ENCODE measurements at places on chromosomes 5 and 9.

DNA sequence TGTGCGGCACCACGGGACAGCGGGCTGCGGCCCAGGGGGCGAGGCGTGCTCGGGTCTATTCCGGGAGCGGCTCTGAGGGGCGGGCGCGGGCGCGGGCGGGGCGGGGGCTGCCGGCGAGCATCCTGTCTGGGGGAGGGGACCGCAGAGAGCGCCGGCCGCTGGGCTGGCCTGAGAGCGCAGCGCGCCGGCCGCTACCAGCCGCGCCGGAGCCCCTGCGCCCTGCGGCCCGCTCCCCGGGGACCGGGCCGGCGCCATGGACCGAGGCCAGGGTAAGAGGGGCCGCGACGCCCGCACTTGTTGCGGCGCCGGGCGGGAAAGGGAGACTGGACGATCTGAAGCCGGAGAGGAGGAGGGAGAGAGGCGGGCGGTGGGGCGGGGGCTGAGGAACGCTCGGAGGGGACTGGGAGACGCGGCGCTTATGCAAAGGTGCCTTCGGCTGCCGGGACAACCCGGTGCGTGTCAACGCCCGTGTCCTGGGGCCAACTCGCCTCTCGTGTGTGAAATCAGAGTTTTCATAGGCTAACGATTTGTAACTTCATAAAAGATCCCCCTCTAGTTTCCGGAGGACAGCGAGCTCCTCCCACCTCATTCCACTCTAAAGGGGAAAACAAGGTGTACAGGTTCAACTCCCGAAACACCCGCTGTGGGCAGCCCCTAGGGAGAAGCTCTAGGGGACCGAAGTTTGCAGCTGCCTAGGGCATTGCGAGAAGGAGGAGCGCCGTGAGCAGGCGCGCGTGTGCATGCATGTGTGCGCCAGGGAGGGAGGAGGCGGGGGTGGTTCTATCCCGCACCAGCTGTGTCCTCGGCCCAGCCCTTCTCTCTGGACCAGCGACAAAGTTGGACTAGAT, at the start of gene AFAP1L1:
AFAP1L1 (plus strand) TSS at position 144 of the 848 bp plus-strand sequence; CDS start at position 254, 110 bp downstream.
- peak; percentile 51 for DNase-seq

- DNase-seq: no peak
Measured at GRCh38 chr9:135067096-135067710, 20.3 kb upstream of the OLFM1 start.

GRCh38 chr9:111050819-111051218, 12.5 kb upstream of the LPAR1 start:
- DNase-seq: no peak

- DNase-seq: no peak
Measured at GRCh38 chr9:125822902-125823301, 75.7 kb downstream of the PBX3 start.

- no peak for DNase-seq
Measured at GRCh38 chr9:130824643-130825350, 10.3 kb upstream of the ABL1 start.

- peak; percentile 90 for DNase-seq
Measured at GRCh38 chr9:130940693-130941576, 1.9 kb upstream of the FIBCD1 start.

DNA sequence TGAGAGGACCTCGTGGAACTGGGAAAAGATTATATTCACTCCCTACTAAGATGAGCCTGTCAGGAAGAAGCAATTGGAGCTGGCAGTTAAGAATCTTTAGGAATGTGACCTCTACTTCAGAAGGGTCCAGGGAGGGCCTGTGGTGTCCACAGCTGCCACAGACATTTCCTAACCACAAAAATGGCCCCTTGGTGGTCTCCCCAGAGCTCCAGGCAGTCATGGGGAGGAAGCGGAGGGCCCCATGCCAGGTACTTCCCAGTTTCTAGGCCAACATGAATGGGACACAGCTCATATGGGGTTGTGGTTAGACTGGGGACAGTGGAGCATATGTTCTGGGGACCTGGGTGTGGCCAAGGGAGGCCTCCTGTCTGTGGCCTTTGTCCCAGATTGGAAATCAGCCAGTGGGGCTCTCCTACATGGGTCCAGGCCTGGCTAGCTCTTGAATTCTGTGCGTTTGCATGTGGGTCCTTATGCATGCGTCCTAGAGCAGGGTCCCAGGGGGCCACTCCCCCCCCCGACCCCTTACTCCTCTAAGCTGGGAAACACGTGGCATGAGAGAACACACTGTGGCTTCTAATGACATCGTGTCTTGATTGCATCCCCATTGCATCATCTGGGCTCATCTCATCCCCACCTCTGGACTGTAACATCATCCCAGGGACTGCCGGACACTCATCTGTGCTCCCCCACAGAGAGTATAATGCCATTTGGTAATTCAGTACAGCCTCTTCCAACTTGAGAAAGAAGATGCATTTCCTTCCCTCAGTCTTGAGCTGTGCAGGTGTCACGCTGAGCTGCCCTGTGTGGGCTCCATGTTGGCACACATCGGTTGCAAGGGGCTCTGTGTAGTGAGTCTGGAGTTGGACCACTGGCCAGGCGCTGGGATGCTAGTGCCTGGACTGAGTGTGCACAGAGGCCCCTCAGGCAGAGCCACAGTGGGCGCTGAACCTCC, 31.3 kb downstream of the IRF1 start:
- DNase-seq: no peak

DNA sequence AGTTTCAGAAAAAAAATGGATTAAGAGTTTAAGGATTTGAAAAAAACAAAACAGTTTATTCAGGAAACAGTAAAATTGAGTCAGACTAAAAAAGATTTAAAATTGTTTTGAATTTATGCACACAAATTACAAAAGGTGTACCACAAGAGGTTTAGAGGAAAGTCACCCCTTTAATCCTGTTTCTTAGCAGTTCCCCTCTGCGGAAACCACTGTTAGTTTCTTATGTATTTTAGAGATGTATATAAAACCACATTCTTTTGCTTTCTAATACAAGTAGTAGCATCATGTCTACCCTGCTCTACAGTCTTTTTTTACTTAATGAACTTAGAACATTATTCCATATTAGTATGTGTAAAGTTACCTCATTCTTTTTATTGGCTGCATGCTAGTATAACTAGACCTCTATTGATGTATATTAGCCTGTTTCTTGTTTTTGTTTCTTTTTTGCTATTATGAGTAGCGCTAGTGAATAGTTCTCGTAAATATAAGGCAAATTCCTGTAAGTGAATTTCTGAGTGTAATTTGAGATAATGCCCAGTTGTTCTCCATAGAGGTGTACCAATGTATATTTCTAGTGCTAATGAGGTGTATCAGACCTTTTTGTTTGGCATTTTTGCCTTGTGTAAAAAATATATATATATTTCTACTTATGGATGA, 20.0 kb downstream of the GPBP1 start:
- DNase-seq: no peak

GRCh38 chr9:99822109-99822805, 572 bp downstream of the NR4A3 start:
- no peak for DNase-seq

- DNase-seq: peak; percentile 32
Measured at GRCh38 chr9:89352874-89353649, 34.8 kb downstream of the SECISBP2 start.

DNA sequence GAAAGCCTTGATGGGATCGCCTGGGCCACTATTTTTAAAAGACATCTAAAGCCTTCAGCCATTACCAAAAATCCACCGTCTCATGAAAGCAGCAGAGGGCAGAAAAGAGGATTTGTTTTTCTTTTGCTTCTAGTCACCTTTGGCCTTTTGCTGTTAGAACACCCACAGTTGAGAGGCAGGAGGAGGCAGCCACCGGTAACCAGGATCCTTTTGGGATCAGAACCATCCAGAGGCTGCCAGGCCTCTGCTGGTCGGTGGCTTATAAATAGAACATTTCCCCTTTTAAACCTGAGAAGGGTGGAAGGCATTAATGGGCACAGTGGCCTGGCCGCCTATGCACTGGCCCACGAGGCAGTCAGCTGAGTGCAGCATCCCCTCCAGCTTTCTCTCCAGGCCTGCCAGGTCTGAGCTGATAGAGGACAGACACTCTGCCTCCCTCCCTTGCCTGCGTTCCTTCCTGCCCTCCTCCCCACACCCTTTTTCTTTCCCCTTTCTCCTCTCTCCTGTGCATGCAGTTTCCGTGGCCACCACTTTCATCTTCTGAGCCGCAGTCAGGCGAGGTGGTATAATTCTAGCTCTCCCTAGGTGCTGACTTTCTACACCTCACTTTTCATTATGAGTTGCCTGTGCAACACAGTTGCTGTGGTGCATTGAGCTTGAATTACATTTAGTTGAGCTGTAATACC, 253.4 kb downstream of the ARHGAP26 start:
- DNase-seq: no peak

DNA sequence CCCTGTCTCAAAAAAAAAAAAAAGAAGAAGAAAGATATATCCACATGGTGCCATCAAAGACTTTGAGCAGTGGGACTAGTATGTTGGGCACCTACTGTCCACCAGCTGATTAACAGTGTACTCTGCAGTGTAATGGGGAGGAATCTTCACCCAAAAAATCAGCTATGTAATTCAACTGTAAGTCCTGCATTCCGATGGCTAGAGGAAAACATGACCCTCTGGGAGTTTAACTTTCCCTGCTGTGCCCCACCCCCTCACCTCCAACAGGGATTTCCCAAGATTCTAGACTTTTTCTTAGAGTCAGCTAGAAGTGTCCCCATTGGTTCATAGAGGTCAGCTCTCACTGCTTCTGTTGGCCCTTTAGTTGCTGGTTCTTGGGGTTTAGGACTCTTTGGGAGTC, 221.2 kb upstream of the CLINT1 start:
- no peak for DNase-seq

GRCh38 chr9:16262477-16263261, 607.8 kb downstream of the BNC2 start:
- no peak for DNase-seq

DNA sequence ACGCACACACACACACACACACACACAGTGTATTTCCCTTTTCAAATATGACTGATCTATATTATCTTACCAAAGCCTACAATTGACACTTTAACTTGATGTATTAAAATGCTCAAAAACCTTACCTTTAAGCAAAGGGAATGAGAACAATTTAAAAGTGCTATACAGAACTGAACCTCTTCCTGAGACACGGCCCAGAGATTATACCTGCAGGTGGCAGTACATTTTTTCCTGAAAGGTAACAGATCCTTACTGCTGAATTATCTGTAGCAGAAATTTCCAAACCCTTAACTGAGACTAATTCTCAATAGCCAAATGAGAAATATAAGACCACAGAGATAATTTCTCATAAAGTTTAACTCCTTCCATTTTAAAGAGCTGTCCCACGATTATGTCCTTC, 91.1 kb downstream of the MYO10 start:
- DNase-seq: no peak

DNA sequence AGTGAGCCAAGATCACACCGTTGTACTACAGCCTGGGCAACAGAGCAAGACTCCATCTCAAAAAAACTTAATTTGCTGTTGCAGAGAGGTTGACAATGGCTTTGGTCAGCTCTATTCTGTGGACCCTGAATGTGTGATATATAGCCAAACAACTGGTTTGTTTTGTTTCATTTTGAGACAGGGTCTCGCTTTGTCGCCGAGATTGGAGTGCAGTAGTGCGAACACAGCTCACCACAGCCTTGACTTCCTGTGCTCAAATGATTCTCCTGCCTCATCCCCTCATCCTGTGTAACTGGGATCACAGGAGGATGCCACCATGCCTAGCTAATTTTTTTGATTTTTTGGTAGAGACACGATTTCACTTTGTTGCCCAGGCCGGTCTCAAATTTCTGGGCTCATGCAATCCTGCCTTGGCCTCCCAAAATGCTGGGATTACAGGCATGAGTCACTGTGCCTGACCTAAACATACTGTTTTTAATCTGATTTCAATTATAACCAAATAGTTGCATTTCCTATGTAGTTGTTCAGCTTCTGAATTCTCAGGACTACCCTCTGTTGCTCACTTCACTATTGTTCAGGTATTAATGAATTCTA, 9.8 kb downstream of the RNF183 start:
- DNase-seq: no peak

DNA sequence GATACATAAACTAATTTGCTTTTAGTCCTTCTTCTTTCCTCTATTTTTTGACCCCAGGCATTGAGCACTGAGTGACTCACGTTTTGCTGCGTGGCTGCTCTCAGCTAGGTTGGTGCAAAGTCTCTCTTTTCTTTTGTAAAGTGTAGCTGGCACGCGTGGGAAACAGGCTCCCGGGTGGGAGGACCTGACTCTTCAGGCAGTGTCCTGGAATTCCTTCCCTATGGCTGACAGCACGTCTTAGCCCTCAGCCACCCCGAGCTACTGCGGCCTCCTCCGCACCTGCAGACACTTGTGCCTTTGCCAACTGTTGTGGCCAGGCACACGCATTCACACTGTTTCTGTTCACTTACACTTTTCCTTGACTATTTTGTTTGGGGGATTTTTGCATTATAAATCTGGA, 877 bp upstream of the SCGB3A1 start:
- DNase-seq: no peak

- no peak for DNase-seq
Measured at GRCh38 chr5:155651-156410, 35.5 kb upstream of the LRRC14B start.

DNA sequence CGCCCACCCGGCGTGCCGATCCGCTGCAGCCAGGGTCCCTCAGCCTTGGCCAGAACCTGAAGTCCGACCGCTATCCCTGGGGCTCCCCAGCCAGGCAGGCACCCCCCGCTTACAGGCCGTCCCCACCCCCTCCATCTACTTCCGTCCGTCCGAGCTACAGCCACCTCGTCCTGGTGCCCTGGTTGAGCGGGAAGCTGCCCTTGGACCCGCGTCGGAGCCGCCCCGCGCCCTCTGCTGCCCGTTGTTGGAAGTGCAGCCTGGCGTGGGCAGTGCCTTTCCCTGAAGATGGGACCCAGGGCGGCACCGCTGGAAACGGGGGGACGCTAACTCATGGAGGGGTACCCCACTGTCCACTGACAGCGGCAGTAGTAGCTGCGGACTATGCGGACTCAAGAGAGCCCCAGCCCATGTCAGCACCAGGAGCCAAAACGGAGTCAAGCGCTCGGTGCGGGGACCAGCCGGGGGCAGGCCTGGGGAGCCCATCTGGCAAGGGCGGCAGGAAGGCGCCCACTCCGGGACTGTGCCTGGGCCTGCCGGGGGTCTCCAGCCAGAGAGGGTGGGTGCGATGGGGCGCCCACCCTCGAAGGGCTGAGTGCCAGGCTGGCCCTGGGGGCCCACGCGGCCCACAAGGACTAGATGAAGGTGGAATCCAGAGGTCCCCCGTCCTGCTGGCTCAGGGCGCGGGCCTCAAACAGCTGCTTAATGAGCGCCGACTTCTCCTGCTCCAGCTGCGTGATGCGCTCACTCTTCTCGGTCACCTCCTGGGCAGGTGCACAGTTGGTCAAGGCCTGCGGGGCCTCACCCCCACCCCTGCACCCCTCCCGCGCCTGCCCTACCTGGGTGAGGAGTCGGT, 6.1 kb downstream of the SAPCD2 start:
- no peak for DNase-seq

DNA sequence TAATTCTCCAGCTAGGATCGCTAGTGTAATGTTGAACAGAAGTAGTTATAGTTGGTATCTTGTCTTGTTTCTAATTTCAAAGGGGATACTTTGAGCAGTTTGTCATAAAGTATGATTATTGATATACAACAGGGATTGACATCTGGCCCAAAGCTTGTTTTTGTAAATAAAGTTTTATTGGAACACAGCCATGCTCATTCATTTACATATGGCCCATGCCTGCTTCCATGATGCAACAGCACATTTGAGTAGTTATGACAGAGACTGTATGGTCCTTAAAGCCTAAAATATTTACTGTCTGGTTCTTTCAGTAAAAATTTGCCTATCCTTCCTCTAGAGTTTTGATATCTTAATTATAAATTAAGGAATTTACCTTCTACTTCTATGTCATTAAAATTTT, 69.8 kb downstream of the RPS6 start:
- DNase-seq: no peak

GRCh38 chr5:1055896-1056610, 47.5 kb downstream of the NKD2 start:
- DNase-seq: no peak

- DNase-seq: peak; percentile 37
Measured at GRCh38 chr9:98191671-98192502, 550 bp downstream of the CORO2A start.

All from NCI-H510A (cell line).